ENCODE measurements at places on chromosomes 16 and 17.
A peak's percentile ranks its signal among the peaks of the same experiment; 100 is the strongest.

DNA sequence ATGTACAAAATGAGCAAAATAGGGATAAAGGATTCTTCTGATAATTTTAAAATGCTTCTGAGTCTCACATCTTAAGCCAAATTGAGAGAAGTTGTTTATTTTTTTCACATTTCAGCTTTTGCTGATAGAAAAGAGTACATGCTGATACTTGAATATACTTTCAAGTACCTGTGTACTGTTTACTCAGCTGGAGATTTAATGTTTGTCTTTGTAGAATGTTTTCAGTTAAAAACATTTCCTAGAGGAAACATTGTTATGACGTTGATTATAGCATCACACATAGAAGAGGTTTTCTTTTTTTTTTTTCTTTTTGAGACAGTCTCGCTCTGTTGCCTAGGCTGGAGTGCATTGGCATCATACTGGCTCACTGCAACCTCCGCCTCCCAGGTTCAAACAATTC, 19.7 kb downstream of the ESRP2 start:
- DNase-seq = no peak

DNA sequence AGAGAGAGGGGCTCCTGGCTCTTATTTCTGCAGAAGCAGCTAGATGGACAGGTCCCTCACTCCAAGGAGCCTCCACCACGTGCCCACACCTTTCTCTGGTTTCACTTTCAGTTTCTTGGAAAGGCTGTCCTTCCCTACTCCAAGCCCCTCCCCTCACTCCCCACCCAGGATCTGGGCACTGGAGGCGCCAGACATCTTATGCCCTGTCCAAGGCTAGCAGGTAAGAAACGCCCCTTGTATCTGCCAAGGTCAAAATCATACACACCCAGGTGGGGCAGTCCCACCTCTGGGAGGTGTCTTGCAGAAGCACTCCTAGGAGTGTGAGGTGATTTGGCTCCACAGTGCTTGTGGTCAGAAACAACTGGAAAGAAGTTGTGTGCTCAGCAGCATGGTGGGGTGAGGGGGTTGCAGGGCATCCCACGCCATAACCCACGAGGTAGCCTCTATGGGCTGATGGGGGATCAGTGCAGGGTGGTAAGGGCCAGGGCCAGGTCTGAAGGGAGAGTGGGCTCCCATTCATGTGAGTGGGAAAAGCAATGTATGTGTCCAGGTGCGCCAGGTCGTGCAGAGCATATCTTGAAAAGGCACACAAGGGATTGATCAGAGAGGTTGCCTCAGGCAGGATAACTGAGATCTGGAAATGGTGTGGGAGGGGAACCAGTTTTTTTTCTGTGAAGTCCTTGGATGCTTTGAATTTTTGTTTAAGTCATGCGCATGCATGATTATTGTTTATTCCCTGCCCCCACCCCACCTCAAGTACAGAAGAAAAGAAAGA, 31.8 kb upstream of the PRM1 start:
- peak; percentile 46 for DNase-seq

DNA sequence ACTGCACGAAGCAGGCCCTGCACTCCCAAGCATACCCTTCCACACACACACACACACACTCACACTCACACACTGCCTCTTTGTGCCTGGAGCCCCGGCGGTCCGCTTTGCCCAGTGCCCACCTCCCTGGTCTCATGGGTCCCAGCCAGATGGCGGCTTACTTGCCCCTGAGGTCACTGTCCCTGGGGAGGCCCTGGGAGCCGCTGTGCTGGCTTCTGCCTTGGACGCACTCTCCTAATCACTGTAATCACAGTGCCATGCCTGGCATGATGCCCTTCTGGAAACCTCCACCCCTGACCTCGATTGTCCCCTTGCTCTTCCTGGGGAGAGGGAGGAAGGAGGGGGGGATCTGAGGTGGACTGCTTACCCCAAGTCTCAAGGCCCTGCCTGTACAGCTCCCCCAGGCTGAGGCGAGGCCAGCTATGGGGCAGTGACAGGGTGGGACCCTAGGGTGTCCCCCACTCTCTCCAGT, 36.0 kb downstream of the ARHGAP23 start:
- peak; percentile 22 for DNase-seq

GRCh38 chr17:33038740-33039139, 47.1 kb downstream of the SPACA3 start:
- DNase-seq = peak; percentile 50

GRCh38 chr16:64384636-64385035, 737.2 kb downstream of the CDH11 start:
- no peak for DNase-seq

DNA sequence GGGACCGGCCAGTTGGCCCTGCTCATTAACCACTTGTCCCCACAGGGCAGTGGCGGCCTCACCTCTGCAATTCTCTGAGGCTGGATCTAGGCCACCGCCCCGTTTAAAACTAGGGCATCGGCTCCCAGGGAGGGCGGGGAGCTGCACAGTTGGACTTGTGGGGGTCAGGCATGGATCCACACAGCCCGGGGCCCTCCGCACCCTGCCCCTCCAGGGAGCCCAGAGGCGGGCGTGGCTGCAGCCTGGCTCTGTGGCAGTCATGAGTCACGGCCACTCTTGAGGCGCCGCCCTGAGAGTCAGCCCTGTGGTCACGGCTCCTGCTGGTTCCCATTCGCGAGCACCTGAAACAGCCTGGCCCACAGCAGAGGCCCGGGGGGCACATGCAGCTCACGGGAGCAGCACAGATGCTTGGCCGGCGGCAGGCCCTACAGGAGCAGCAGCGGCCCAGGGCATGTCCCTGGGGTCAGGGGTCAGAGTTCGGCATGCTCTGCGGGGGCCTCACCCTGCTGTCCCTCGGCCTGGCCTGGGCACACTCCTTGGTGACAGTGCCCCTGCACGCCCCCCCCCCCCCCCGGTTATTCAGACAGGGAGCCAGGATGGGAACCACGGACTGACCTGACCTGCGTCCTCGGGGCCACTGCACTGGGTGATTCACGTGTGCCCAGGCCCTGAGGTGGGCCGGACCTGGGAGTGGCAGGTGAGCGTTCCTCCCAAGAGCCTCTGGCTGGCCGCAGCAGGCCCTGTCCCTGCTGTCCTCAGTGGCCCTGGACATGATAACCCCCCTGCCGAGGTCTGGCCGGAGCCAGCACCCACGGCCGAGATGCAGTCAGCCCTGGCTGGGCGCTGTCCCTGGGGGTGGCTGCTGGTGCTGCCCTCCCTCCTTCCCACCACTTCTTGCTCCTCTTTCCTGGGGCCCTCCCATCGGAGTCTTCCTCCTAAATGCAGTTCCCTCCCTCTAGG, 8.2 kb downstream of the CAPN15 start:
- peak; percentile 88 for DNase-seq

DNA sequence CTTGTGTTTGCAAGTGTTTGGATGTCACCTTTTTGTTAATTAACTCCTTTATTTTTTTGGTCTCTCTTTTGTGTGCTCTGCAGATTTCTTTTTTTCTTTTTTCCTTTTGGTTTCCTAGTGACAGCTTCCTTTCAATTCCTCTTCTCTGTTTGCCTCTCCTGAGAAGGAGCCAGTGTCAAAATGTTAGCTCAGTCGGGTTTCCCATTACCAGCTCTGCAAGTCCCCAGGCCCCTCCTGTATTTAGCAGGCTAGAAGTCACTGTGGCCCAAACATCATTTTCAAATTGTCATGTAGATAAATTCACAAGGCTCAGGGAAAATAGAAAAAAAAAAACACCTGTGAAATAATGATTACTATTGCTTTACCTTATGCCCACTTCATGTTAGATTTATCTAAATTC, 1621.6 kb downstream of the CDH8 start:
- DNase-seq = no peak

GRCh38 chr16:30581457-30581856, 4.0 kb downstream of the ZNF785 start:
- DNase-seq = peak; percentile 46

- peak; percentile 90 for DNase-seq
Observed at GRCh38 chr17:79997011-79997660, 38.5 kb downstream of the TBC1D16 start.

- DNase-seq = no peak
Observed at GRCh38 chr16:51008037-51008436, 143.0 kb downstream of the SALL1 start.

DNA sequence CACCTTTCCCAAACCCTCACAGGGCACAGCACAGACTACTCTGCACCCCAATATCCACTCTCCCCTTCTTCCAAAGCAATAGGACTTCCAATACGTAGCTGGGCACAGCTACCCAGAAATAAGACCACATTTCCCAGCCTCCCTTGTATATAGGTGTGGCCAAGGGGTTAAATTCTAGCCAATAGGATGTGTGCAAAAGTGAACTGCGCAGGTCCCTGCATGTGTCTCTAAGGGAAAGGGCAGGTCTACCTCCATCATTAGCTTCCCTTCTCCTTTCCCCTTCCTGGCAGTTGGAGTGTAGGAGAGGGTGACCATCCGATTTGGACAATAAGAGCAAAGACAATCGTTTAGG, 25.5 kb upstream of the SNN start:
- DNase-seq = peak; percentile 42

DNA sequence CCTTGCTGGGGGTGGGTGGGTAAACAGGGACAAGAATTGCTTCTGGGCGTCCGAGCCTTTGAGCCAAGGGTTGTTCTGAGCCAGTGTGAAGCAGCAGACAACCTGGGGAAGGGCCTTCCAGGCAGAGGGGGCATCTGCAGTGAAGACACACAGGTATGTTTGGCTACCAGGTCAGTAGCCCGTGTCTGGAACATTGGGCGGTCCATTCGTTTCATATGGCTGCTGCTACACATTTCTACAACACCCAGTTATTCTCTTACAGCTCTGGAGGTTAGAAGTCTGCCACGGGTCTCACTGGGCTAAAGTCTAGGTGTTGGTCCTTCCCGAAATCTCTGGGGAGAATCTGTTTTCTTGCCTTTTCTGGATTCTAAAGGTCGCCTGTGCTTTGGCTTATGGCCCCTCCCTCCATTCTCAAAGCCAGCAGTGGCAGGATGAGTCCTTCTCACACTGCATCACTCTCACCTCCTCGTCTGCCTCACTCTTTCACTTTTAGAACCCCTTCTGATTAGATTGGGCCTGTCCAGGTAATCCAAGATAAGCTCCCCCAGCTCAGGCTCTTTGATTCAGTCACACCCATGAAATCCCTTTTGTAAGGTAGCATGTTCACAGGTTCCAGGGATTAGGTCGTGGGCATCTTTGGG, 136.1 kb downstream of the CLEC16A start:
- no peak for DNase-seq

- peak; percentile 47 for DNase-seq
Observed at GRCh38 chr17:75047398-75048098, 523 bp downstream of the KCTD2 start.

DNA sequence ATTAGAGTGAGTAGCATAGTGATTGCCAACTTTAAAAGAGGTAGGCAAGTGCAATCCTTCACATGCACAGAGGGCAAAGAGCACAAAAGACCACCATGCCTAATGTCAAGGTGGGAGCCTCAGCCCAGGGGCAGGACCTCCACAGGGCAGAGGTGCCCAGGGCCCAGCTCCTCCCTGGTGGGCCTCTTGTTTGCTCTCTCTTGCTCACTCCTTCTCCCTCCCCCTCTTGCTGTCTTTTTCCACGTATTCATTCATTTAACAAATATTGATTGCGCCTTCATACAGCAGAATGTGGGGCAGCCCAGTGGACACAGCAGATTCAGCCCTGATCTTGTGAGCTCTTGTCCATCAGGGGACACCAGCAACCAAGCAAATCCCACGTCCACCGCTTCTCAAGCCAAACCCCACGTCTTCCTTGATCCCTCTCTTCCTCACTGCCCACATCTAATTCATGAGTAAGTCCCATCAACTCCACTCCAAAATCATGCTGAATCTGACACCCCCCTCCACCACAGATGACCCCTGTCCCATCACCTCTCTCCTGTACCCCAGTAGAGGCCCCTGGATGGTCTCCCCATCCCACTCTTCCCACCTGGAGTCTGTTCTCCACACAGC, 44.1 kb upstream of the RPL38 start:
- DNase-seq = no peak

All from hematopoietic multipotent progenitor cell treated with erythropoietin and hydrocortisone succinate and interleukin-3 and kit ligand, for 4 days (in vitro differentiated cells).